GM13976 (cell line): ENCODE measurements at places on chromosomes 1 and 21.

- DNase-seq = no peak
Observed at GRCh38 chr1:211336161-211336560, 9.5 kb downstream of the TRAF5 start.

DNA sequence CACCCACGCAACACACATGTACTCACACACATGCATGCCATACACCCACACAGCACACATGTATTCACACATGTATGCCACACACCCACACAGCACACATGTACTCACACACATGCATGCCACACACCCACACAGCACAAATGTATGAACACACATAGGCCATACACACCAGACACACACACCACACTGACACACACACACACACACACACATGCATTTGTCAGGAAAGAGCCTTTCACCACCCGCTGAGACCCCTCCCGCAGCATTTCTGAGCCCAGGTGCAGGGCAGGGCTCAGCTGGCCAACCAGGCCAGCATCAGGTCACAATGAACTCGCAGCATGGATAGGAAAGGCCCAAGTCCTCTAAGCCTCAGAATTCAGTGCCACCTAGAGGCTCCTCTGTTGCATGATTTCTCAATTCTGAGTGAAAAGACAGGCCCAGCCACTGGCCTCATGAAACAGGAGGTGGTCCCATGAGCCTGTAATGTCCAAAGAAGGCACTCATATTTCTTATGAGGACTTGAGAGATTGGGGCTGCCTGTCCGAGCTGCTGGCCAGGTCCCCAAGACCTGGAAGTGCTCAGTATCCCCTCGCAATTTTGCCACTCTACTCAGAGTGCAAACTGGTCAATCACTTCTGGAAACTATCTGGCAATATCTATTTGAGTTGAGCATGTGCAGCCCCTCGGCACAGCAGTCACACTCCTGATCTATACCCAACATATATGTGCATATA, 57.3 kb downstream of the PSMG1 start:
- DNase-seq = peak; percentile 56

- DNase-seq = no peak
Observed at GRCh38 chr1:44820328-44821239, 12.3 kb downstream of the BTBD19 start.

DNA sequence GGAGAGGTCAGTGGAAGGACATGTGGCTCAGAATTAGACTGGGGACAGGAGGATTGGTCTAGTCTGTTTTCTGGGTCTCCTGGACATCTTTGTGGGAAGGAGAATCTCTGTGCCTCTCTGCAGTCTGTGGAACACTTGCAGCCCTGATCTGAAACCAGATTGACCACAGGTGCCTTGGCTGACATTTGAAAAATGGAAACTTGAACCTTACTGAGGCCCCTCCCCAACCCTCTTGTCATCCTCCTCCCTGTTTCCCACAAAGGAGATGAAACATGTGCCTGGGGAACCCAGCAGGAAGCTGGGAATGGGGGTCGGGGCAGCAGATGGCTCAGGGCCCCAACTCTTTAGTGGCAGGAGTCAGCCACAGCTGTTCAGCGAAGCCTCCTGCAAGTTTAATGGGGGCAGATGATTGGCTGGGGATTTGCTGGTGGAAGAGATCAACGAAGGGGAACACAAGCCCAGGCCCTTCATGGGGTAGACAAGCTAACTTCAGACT, 18.1 kb downstream of the VASH2 start:
- peak; percentile 49 for DNase-seq

DNA sequence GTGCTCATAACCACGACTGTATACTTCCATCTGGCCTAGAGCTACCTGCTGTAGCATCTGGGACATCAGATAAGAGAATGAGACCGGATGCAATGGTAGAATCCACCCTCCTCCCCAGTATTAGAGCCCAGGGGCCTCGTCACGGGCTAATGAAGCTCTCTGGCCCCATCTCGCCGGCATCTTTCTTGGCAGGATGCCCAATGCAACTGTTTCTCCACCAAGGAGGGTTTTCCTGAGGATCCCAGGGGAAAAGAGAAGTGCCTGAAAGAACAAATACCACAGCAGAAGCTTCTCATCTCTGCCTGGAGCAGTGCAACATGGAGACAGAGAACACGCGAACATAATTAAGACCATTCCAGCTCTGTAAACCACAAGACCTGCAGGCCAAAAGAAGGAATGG, 80.0 kb downstream of the VWA5B1 start:
- no peak for DNase-seq

DNA sequence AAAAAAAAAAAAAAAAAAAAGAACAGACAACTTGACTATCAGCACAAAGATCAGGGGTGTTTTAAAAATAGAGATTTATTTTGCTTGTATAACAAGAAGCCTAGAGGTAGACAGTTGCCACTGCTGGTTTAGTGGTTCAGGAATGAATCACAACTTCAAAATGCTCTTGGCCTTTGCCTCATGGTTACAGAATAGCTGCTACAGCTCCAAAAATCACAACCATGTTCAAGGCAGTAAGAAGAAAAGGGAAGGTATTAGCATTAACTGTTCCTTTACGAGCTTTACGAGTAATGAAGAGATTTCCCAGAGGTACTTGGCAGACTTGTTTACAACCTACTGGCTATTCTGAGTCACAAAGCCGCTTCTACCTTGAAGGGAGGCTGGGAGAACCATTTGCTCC, 52.5 kb upstream of the PPM1J start:
- DNase-seq = no peak

DNA sequence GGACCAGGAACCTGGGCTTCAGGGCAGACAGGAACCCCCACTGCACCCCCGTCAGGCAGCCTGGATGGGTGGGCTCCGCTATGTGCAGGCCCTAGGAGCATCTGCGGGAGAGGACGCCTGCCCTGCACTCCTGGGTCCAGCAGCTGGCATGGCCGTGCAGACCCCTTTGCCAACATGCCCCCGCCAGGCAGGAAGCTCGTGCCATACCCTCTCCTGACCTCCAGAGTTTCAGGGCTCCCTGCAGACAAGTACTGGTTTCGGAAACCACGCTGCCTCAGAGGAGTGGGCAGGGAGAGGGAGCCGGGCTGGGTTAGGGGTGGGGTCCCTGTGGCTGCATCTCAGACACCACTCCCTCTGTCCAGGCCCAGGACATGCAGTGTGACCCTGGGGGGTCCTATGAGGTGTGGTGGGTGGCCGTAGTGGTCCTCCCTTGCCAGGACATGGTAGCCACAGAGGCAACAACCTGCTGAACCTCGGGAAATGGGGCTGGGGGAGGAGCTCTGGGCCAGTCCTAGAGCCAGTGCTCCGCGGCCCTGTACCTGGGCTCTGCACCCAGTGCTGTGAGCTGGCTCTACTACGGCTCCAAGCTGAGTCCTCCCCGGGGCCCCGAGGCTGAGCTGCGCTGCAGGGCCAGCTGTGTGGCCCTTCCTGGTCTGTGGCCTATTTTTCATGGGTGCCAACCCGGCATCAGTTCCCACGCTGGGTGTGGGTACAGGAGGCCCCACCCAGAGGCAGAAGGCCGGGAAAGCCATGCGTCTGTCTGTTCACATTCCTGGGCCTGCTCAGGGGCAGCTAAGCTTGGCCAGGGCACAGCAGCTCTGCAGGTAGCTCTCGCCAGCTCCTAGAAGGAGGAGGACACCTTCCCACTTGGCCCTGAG, 1.4 kb downstream of the PLEKHN1 start:
- no peak for DNase-seq

DNA sequence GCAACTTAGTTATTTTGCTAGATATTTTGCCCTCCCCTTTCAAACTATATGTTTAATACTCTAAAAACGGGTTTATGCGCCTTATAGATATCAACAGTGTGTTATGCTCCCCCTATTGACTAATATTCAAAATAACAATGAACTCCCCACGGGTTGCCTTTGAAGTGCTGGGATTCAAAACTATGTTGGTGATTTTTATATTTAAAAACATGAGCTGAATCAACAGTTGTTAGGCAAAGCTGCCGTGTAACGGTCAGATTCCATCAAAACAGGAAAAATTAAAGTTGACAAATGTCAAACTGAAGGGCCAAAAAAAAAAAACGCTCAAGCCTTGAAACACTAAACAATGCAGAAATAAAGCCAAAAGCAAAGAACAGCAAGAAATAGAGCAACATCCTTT, 2.5 kb downstream of the TGFBR3 start:
- peak; percentile 61 for DNase-seq

GRCh38 chr1:41160498-41161110, 81.5 kb downstream of the SCMH1 start:
- no peak for DNase-seq

GRCh38 chr1:225845571-225846259, 35.8 kb downstream of the EPHX1 start:
- DNase-seq = peak; percentile 57

- DNase-seq = no peak
Observed at GRCh38 chr1:201634261-201634660, 95.3 kb downstream of the NAV1 start.

DNA sequence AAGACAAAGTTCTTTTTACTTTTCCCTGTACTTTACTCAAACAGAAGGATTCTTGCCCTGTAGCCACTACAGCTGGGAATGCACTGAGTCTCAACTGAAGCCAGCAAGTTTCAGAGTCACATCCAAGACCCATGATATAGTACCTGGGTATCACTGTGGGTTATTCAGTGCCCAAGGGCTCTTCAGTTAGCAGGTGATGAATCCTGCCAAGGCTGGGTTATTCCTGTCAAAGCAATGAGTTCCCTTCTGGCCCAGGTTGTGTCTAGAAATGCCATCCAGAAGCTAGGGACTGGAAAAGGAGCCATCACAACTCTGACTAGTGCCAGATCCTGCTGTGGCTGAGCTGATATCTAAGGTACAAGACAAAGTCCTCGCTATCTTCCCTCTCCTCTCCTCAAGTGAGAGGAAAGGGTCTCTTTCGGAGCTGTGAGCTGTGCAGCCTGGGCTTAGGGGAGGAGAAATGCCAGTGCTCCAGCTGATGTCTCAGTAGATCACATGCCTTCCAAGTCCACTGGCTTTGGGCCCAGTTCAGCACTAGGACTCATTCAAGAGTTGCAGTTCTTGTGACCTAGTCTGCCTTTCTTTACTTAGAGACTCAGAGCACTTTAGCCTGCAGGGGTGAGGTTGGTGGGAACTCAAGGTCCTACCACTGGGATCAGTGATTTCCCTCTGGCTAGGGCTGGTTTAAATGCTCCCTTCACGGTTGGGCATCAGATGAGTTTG, 369.4 kb downstream of the TBX15 start:
- no peak for DNase-seq

GRCh38 chr1:38293567-38293966, 247.0 kb upstream of the POU3F1 start:
- DNase-seq = no peak

DNA sequence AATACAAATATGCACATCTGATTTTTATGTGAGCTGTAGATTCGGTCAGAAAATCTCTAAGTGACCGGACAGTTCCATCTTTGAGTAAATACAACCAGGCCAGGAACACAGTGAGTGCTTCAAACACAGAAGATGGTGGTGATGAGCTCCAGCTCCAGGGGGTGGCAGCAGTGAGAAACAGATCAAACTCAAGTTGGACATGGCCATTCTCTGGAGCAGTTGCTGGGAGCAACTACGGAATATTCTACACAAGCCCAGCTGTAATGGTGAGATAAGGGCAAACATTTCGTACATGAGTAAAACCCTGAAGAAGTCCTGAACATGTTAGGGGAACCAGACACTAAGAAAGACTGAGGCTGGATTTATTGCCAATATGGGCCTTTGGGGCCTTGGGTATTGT, 100.7 kb downstream of the BARHL2 start:
- no peak for DNase-seq

GRCh38 chr1:211739671-211740411, 64.4 kb upstream of the NEK2 start:
- DNase-seq = peak; percentile 57

DNA sequence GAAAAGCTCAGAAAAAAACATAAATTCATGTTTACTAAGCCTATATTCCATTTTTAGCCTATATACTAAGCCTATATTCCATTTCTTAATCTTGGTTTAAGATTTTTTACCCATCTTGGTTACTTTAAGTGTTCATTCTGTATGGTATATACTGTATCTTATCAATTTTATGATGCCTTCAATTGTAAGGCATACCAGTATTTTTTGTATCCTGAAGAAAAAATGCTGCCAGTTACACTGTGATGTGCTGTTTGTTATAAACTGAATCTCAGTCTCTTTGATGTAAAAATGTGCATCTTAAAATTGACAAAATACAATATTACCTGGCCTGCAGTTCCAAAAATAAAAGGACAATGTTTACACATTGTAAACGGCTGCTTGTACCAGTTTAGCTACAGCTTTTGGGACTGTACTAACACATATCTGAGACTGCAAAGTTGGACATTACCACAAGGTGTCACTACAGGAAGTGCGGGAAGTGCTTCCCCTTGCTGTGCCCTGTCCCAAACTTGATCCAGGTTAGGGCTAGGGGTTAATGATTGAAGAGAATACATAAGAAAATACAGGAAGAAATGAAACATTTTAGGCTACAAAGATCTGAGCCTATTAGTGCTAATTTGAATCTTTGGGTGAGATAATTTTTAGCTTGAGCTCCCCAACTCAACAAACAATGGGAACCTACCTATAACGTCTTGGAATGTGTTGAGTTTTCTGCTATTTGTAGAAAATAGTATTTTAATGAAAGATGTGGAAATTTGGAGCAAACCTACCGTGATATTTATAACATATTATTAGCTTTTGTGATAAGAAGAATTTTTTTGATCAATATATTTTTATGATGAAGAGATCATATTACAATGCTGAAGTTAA, 108.9 kb downstream of the LBR start:
- peak; percentile 44 for DNase-seq

- DNase-seq = no peak
Observed at GRCh38 chr1:228884615-228885566, 149.6 kb downstream of the RHOU start.

DNA sequence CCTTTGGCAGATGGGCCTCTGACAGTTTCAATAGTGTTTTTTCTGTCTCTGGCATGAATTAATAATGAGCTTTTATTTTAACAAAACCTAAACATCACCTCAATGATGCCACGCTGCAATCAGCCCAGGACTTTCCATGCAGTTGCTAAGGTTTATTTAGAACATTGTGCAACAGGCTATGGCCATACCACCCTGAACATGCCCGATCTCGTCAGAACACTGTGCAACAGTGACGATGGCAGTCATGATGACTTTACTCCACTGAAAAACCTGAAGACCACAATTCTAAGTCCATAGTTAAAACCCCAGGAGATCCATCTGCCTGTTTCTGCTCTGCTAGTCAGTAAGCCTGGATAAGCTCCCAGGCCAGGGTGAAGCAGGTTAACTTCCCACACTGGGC, 310.0 kb downstream of the PBX1 start:
- DNase-seq = no peak

GRCh38 chr1:80050523-80050922, 1044.0 kb upstream of the ADGRL4 start:
- no peak for DNase-seq

DNA sequence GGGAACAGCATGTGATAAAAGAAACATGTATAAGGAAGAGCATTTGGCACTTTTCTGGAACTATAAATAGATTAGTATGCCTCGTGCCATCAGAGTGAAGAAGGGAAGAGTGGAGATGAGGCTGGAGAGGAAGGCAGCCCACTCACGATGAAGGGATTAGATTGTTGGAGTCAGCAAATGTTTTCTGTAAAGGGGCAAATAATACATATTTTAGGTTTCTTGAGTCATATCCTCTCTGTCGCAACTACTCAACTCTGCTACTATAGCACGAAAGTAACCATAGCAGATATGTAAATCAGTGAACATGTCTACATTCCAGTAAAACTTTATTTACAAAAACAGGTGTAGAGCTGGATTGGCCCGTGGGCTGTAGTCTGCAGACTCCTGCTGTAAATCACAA, 147.8 kb downstream of the TENT5C start:
- no peak for DNase-seq
